ENCODE measurements at places on chromosomes 2 and 18.
A peak's percentile ranks its signal among the peaks of the same experiment; 100 is the strongest.

GRCh38 chr2:170262806-170263205, 84.9 kb downstream of the MYO3B start:
- no peak for DNase-seq

DNA sequence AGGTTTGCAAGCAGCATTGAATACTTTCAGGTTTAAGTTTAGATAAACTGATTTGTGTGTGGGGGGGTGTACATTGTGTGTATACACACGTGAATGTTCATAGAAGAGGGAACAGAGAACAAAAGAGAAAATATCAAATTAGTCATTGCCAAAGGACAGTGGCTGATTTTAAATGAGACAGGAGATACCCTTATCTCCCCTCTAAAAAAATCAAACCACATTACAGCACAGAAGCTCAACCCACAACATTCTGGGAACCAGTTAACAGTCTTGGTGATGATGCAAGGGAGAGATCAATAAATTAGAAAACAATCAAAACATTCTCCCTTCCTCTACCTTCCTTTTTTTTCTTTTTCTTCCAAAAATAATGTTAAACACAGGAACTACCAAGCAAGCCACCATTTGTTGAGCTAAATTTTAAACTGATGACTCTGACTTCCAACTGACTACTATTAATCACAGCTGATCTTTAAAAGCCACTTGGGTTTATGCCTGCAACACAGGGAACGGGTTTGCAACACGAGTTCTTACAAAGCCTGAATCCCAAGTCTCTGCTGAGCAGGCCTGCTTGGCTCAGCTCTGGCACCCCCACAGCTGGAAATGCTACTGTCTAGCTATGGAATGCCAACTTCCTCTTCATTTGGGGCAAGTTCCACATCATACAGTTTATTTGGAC, 119.2 kb upstream of the ACVR1C start:
- no peak for DNase-seq

- DNase-seq: peak; percentile 50
Observed at GRCh38 chr18:21489119-21489750, 111.3 kb downstream of the ESCO1 start.

- DNase-seq: no peak
Observed at GRCh38 chr2:184031402-184032147, 566.8 kb upstream of the ZNF804A start.

GRCh38 chr18:9069601-9070000, 32.9 kb upstream of the NDUFV2 start:
- peak; percentile 87 for DNase-seq

GRCh38 chr2:96342085-96342484, 6.5 kb downstream of the NCAPH start:
- no peak for DNase-seq

DNA sequence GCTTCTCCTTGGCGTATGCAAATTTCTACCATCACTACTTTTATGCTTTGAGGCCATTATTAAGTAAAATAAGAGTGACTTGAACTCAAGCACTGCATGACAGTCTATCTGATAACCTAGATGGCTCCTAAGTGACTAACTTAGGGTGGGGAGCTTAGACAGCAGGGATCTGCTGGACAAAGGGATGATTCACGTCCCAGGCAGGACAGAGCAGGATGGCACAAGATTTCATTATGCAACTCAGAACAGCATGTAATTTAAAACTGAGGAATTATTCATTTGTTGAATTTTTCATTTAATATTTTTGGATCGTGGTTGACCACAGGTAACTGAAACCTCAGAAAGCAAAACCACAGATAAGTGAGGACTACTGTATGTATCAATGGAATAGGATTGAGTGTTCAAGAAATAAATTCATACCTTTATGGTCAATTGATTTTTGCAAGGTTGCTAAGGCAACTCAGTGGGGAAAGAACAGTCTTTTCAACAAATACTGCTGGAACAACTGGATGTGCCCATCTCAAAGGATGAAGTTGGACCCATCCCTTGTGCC, 115.3 kb downstream of the MBD2 start:
- no peak for DNase-seq

GRCh38 chr2:217667035-217667434, 335.8 kb downstream of the TNS1 start:
- DNase-seq: no peak

DNA sequence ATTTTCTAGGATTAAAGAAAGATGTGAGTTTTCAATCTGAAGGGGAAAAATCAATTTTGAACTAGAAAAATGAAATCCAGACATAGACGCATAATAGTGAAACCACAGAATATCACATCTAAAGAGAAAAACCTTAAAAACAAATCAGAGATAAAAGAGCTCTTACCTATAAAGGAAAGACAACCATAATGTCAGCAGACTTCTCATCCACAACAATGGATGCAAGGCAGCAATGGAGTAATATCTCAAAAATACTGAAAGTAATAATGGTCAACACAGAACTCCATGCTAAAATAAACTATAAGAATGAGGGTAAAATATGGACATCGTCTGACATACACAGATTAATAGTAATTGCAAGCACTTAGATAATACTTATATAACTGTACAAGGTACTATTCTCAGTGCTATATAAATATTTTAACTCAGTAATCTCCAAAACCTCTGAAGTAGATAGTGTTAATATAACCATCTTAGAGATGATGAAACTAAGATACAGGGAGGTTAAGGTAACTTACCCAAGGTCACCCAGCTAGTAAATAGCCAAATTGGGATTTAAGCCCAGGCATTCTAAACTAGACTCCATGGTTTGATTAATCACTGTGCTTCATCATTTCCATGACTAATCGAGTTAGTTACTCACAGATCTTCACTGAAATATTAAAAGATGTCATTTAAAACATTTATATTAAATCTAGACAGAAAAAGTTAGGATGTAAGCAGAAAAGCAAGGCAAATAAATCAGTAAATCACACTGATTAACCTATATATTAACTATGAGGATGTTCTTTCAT, 89.4 kb upstream of the SPTBN1 start:
- DNase-seq: no peak

GRCh38 chr2:233994151-233994550, 56.4 kb upstream of the SPP2 start:
- DNase-seq: no peak

DNA sequence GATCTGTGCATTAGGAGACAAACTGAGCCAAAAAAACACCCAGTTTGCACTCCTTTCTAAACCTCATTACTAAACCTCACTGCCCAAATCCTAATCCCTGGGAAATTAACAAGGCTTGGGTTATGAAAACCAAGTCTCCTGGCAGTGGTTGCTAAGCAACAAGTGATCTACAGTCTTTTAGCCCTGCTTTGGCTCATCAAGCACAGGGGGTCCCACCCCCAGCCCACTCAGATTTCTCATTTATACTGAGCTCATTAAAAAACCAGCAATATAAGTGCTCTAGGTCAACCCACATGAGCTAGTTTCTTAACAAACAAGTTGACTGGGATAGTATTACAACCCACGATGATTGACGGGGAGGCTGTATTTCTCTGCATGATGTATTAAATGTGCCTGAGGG, 18.4 kb downstream of the DNER start:
- no peak for DNase-seq

DNA sequence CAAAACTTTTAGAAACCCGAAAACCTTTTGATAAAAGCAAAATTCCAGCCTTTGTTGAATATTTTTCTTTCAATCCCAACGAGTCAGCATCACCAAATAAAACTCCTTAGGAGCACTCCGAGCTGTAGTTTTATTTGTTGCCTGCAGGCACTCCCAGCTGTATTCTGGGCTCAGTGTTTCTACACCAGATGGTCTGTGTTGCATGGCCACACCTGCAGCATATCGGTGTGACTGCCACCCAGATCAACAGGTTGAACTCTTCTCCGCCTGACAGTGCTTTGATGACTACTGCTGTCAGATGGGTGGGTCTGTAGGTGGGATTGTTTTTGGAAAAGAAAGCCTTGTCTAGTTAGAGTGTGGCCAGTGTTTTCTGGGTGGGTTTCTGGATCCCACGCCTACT, 32.7 kb downstream of the APCDD1 start:
- no peak for DNase-seq

GRCh38 chr18:69887256-69887655, 60.4 kb downstream of the CD226 start:
- DNase-seq: no peak

GRCh38 chr18:42915299-42915698, 200.2 kb downstream of the RIT2 start:
- no peak for DNase-seq

- DNase-seq: no peak
Observed at GRCh38 chr2:181052523-181052891, 72.1 kb downstream of the UBE2E3 start.

DNA sequence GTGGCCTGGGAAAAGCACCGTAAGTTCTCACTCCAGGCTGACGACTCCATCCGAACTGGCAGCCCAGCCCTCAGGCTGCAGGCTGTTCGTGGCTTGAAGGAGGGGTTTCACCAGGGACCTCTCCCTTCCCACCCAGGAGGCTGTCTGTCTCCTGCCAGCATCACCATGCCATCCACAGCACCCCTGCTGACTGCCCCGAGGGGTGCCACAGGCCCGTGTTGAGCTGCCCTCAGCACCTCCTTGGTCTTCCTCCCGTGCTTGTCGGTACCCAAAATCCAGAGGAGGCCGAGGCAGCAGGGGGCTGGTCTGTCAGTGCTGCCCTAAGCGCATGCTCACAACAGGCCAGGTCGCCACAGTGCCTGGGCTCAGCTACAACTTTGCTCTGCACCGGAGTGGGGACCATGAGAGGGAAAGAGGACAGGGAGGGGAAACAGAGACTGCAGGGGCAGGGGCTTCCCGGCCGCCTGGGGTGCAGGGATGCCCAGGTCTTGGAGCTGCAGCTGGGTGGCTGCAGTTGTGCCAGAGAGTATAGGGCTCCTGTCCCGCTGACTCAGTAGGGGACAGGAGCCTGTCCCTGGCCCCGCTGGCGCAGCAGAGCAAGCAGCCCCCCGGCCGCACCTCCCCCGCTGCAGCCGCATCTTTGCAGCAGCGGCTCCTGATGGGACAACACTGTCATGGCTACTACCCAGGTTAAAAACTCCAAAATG, 963.7 kb upstream of the CRIM1 start:
- DNase-seq: no peak

DNA sequence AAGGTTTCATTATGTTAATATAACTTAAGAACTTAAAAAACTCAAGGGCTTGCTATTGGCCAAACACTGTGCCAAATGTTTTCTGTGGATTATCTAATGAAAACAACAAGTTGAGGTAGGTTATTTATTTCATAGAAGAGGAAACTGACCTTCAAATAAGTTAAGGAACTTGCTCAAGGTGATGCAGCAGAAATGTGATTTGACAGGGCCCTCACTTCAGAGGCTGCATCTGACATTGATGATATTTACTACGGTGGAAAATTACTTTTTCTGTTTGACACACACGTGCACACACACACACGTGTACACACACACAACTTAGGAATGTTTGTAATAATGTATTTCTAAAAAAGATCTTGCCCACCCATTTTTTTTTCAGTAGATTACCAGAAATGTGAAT, 137.2 kb upstream of the CXCR4 start:
- DNase-seq: no peak

DNA sequence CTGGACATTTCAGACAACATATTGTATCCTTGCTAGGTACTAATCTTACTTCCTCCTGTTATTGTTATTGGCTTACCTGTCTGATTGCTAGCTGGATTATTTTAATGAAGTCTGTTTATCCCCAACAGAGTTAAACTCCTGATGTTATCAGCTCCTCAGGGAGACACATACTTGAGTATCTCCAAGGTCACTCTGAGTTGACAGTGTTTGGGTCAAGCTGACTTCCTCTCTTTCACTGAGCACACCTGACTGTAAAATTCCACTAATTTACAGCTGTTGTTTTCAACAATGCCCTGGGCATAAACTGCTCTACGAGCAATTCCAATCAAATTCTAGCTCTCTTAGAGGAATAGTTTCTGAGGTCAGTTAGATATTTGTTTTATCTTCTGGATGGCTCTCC, 9.6 kb downstream of the HAUS1 start:
- DNase-seq: no peak

DNA sequence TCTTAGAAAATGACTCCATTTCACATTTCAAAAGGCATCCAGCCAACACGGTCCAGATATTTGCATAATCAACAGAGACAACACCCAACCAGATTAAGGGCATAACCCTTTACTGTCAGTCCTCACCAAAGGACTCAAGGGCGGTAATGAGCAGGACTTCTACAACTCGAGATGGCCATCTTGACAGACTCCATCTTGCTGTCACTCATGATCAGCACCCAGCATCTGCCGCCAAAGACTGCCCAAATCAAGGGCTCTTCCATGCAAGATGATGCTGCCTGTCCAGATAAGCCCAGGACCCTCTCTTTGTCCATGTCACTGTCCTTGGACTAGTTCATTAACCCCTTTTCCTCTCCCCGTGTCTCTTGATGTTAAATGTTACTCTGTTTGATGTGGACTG, 77.9 kb downstream of the UXS1 start:
- no peak for DNase-seq

GRCh38 chr18:46892842-46893241, 24.5 kb downstream of the PIAS2 start:
- DNase-seq: no peak

GRCh38 chr2:120255986-120256650, 3.5 kb downstream of the RALB start:
- peak; percentile 52 for DNase-seq

DNA sequence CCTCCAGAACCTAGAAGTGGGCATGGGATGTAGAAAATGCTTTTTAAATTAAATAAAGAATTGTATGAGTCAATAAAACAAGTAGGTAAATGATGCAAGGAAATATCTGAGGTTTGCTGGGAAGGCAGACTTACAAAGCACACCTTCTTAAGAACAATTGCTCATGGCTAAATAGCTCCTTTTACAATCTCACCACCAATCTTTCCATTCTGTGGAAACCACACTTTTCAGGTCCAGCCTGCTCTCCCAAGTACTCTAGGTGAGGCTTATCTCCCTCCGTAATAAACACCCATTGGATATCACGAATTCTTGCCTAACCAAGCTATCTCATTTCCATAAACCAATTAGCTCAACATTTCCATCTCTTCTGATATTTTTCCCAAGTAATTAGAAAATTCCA, 91.5 kb upstream of the SLC8A1 start:
- no peak for DNase-seq

DNA sequence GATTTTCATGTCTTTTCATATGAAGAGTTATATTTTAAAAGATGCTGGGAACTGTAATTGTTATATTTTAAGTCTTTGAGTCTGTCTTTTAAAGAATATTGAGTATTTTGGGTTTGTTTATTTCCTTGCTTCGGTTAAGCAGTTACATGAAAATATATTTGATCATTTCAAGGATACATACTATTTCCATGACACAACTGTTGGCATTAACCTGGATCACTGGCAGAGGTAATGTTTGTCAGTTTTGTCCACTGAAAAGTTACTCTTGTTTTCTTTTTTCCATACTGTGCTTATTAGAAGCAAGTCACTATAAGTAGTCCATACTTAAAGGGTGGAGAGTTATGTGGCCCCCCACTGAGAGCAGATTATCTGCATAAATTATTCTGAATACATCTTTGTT, 1142.0 kb upstream of the TMEFF2 start:
- no peak for DNase-seq

GRCh38 chr2:159922563-159922962, 124.6 kb upstream of the CD302 start:
- no peak for DNase-seq

- peak; percentile 20 for DNase-seq
Observed at GRCh38 chr2:25347205-25347815, 5.6 kb upstream of the DNMT3A start.

Data from suppressor macrophage treated with lipopolysaccharide for 1 hour (primary cell).